Ecto neural progenitor cell (in vitro differentiated cells): ENCODE measurements at places on chromosomes 7 and 10.
A peak's percentile ranks its signal among the peaks of the same experiment; 100 is the strongest.

DNA sequence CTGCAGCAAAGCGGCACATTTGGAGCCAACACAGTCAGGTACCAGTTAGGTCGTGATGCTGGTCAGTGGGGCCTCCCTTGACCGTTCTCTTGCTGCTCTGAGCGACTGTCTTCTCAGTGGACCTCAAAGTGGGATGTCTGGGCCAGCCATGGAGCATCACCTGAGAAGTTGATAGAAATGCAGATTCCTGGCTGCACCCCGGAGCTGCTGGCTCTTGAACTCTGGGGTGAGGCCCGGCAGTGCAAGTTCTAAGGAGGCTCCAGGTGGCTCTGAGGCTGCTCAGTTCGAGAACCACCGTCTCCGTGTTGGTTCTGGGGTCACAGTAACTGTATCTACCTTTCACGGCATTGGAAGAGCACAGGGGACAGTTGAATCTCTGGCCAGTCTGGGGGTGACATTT, 147.5 kb downstream of the WDR37 start:
- DNase-seq, result no peak

- no peak for DNase-seq
Observed at GRCh38 chr10:92082583-92083280, 159.2 kb downstream of the BTAF1 start.

GRCh38 chr7:15245831-15246230, 316.0 kb downstream of the AGMO start:
- no peak for DNase-seq

GRCh38 chr10:24242562-24242961, 33.6 kb downstream of the KIAA1217 start:
- DNase-seq, result no peak

DNA sequence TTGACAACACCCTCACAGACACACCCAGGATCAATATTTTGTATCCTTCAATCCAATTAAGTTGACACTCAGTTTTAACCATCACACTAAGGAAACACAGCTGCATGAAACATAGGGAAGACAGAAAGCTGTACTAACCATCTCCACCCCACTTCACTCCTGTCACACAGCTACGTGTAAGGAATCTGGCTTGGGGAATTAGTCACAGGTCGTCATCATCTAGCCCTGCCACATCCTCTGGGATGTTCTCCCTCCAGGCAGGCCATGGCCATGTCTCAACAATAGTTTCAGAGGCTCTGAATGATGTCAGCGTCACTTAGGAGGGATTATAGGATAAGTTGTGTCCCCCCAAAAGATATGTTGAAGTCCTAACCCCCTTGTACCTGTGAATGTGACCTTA, 10.8 kb upstream of the SEMA3C start:
- no peak for DNase-seq

- DNase-seq, result no peak
Observed at GRCh38 chr7:139675127-139676125, 102.4 kb downstream of the HIPK2 start.

DNA sequence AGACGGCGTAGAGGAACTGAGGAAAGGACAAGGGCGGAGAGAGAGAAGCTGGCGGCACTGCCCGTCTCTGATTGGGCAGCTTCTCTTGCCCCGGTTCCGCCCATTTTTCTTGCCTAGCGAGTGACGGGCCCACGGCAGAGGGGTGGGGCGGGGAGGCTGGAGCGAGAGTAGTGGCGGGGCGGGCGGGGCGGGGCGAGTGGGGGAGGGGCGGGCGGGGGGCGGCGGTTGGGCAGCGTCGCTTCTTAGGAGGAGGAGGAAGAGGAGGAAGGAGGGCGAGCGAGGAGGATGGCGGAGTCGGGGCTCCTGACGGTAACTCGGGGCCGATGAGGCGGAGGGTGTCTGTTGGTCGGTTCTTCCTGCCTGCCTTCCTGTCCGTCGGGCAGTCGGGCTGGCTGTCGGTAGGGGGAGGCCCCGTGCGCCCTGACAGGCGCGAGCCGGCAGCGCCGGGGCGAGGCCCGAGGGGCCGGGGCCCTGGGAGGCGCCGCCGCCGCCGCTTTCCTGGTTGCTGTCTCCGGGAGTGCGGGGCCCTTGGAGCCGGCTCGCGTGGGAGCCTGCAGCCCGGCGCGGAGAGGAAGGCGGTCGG, at the start of gene SHOC2:
Gene SHOC2 (plus strand): TSS at position 256 of the 583 bp plus-strand sequence. CDS start 44,755 bp downstream, outside the sequence.
- peak; percentile 98 for DNase-seq

GRCh38 chr10:12975906-12976305, 25.6 kb downstream of the CCDC3 start:
- no peak for DNase-seq

- DNase-seq, result no peak
Observed at GRCh38 chr7:16670731-16671344, 24.9 kb downstream of the BZW2 start.

DNA sequence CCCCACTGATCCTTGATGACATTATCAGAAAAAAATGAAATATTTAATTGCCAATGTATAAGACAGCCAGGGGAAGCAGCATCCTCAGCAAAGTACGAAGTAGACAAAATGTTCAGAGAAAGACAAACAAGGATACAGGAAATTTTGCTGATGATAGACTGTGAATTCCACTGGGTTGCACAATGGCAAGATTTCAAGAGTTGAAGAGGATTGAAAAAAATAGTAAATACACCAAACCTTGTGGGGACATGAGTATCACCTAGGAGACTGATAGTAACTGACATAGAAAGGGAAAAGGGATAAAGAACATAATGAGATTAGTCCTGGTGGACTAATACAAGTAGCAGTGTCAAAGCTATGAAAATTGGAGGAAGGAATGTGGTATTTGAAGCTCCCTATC, 16.5 kb downstream of the CNOT4 start:
- DNase-seq, result no peak

DNA sequence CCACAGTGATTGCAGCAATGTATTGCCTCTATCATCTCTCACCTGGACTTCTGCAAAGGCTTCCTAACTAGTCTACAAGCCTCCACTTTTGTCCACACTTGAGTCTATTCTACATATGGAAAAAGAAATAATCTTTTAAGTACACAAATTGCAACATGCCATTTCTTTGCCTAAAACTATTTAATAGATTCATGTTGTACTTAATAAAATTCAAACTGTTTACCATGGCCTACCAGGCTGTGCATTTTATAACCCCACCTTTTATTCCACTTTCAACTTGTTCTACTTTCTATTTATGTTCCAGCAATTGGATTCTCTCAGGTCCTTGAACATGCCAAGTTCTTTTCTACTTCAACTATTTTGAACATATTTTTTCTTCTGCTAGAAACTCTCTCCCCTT, 128.7 kb downstream of the GPR85 start:
- DNase-seq, result no peak

- DNase-seq, result no peak
Observed at GRCh38 chr7:29878081-29878688, 71.9 kb downstream of the WIPF3 start.

DNA sequence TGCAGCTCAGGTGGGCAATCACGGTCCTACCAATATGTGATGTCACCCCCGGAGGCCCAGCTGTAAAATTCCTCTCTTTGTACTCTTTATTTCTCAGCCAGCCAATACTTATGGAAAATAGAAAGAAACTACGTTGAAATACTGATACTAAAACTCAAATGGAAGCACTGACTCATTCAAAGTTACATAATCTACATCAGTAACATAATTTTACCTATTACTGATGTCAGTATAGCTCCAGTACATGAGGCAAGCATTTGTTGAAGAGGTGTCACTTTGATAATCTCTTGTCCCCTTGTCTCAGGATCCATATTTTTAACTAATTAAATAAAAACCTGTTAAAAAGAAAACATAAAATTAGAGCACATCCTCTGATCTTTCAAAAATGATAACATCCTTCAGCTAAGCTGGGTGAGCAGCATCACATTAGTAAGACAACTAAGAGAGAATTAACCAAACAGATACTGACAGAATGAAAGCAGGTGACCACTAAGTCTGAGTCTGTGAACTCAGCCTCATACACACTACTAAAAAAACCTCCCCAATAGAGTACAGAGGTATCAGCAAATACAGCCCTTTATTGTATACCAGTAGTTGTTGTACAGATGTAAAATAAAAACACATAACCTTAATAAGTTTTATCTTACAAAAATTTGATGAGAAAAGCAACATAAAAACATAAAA, 17.6 kb downstream of the SLC25A40 start:
- DNase-seq, result no peak

DNA sequence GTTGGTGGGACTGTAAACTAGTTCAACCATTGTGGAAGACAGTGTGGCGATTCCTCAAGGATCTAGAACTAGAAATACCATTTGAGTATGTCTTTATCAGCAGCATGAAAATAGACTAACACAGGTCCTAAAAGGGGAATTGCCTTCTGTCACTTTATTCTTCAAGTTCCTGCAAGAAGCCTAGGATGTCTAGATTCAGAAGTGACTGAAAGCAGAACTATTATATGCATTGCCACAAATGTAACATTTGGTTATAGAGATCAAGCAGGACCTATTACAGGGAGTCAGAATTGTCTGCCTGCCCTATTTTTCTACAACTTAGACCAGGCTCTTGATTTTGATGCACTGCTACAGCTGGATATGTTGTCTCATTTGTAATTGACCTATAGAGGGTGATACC, 364.7 kb downstream of the SORCS1 start:
- DNase-seq, result no peak

- no peak for DNase-seq
Observed at GRCh38 chr7:130153211-130153908, 51.8 kb downstream of the TMEM209 start.

DNA sequence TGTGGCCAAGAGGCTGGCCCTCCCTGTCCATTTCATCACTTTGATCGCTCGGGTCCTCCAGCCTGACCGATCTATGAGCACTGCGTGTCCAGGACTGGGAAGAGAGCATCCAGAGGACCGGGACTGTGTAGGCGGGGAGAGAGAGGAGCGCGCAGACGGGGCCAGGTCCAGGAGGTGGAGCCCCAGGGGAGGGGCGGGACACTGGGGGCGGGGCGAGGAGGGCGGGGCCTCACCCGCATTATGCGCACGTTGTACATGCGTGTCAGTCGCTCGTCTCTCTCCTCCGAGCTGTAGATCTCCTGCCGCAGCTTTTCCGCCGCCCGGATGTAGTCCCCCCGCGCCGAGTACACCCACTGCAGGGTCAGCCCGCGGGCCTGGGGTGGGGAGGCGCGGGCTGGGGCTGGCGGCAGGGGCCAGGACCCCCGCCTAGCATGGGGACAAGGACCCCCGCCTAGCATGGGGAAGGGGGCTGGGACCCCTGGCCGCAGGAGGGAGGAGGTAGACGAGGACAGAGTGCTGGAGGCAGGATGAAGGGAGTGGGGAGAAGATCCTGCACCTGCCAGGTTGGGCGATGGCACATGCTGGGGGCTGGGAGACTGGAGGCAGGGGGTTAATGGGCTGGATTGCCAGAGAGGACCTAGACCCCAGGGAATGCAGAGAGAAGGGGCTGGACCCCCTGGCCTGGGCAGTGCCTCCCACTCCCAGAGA, 14.3 kb downstream of the MOSPD3 start:
- peak; percentile 90 for DNase-seq

DNA sequence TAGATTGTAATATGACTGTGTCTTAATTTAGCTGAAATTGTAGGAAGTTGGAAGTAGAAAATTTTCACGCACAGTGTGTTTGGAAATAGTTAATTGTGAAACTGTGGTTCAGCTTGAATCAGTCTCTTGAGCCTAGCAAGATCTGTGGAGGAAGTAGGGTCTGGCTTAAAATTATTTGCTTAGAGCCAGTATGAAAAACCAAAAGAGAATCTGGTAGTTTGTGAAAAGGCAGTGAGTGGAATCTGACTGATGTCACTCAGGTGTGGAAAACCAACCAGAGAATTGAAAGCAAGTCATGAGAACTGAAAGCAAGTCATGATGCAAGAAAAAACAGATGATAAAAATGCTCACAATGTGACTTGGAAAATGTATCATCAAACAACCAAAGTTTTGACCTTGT, 11.5 kb downstream of the LIPJ start:
- no peak for DNase-seq

DNA sequence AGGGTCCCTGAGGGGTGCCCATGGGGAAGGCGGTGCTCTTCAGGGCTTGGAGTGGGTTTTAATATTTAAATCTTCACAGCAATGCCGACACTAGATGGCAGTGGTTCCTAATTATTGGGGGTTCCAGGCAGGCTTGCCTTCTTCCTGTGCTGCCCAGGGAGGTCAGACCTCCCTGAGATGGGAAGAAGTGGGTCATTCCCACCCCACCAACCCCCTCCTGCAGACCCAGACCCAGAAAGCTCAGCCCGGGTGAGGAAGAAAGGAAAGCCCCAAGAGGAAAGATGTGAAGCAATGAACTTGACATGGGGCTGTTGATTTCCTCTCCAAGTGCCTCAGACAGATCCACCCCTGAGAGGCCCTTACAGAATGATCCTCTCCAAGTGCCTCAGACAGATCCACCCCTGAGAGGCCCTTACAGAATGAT, 85.1 kb upstream of the LANCL2 start:
- DNase-seq, result peak; percentile 72

GRCh38 chr10:16779384-16779915, 37.8 kb downstream of the RSU1 start:
- DNase-seq, result no peak

- DNase-seq, result peak; percentile 21
Observed at GRCh38 chr7:131919920-131920709, 363.7 kb upstream of the PODXL start.

- no peak for DNase-seq
Observed at GRCh38 chr7:24982917-24983316, 2.9 kb upstream of the OSBPL3 start.

- DNase-seq, result no peak
Observed at GRCh38 chr7:52151559-52151958, 835.0 kb upstream of the COBL start.

DNA sequence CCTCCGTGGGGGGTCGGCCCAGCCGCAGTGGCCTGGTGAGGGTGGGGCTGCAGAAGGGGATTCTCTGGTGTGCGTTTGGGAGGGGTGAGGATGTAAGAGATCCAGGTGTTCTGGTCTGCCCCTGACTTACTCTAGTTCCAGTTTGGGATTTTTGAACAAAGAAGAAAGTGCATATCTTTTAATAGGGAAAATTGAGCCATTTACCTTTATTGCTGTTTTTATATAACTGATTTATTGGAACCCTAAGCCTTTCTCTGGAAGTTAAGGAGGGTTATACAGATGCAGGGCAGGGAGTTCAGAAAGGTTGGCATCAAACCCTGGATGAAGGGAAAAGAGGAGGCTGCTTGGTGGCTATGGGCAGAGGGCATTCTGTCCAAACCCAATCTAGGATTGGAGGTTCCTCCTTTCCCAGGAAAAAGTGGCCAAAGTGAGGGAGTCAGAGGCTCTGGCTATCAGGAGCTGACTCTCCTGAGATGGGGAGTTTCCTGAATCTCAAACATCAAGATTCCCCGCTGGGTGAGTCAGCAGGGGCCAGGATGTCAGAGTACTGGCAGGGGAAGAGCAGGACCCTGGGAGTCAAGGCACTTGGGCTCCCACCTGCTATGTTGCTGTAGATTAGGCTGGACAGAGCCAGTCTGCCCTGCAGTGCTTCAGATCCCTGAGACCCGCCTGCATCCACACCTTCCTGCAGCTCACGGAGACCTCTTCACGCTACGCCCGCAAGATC, 67.5 kb downstream of the CLIP2 start:
- no peak for DNase-seq
